ENCODE measurements at places on chromosomes 11 and 22.

GRCh38 chr22:48974443-48975315 is 853.0 kb downstream of the BRD1 start:
- no peak for DNase-seq

- no peak for DNase-seq
Observed at GRCh38 chr11:34134765-34135164, 29.3 kb downstream of the NAT10 start.

DNA sequence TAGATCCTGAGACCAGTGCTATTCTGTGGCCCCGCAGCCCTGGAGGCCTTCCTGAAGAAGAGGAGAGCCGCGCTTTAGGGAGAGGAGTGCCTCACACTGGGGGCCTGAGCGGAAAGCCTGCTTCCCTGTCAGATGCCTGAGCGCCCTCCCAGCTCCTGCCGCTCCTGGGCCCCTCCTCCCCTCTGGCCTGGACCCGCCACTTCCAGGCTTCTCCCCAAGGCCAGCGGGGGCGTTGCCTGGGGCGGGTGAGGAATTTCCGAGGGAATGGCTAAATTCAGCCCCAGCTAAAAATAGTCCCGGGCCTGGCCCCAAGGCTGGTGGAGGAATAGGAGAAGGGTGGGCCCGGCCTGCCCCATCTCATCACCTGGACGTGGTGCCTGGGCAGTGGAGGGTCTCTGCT is 15.4 kb downstream of the ARHGEF17 start:
- DNase-seq = no peak

GRCh38 chr11:11579012-11579988 is 42.5 kb downstream of the GALNT18 start:
- DNase-seq = no peak

GRCh38 chr11:122337704-122338103 is 221.7 kb upstream of the BLID start:
- no peak for DNase-seq

- no peak for DNase-seq
Observed at GRCh38 chr11:134845474-134846327, 433.7 kb upstream of the B3GAT1 start.

- no peak for DNase-seq
Observed at GRCh38 chr11:12090061-12090591, 20.3 kb upstream of the MICAL2 start.

GRCh38 chr11:132231656-132232347 is 861.4 kb downstream of the NTM start:
- no peak for DNase-seq

GRCh38 chr11:111379602-111380136 is 594 bp upstream of the POU2AF1 start:
- no peak for DNase-seq

DNA sequence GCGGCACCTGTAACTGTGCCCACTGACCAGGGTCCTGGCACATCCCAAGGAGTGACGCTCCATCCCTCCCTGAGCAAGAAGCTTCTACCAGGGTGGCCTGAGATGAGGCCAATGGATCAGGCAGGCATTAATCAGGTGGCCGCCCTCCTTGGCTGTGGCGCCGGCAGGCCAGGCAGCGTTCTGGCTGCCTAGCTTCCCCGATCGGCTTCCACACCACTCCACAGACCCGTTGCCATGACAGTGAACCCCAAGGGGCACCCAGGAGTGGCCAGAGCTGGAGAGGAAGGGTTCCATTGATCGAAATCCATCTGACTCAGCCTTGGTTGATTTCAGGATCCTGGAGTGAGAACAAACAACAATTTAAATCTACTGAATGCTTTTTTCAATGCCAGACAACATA is 20.5 kb downstream of the LRRC55 start:
- DNase-seq = no peak

DNA sequence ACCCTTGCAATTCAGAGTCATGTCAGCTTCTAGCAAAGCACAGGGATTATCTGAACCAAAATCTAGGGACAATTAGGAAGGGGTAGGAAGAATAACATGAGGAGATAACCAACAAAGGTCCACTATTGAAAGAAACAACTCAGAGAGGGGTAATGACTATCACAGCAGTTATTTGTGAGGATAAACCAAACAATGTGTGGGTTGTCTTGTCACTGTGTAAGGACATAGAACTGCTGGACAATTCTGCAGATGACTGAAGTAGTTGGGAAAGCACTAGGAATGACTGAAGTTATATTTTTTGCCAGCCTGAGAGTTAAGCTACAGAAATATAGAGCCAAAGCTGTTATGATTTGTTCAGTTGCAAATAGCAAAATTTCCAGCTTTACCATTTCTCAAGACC is 858.4 kb upstream of the CCDC90B start:
- no peak for DNase-seq

DNA sequence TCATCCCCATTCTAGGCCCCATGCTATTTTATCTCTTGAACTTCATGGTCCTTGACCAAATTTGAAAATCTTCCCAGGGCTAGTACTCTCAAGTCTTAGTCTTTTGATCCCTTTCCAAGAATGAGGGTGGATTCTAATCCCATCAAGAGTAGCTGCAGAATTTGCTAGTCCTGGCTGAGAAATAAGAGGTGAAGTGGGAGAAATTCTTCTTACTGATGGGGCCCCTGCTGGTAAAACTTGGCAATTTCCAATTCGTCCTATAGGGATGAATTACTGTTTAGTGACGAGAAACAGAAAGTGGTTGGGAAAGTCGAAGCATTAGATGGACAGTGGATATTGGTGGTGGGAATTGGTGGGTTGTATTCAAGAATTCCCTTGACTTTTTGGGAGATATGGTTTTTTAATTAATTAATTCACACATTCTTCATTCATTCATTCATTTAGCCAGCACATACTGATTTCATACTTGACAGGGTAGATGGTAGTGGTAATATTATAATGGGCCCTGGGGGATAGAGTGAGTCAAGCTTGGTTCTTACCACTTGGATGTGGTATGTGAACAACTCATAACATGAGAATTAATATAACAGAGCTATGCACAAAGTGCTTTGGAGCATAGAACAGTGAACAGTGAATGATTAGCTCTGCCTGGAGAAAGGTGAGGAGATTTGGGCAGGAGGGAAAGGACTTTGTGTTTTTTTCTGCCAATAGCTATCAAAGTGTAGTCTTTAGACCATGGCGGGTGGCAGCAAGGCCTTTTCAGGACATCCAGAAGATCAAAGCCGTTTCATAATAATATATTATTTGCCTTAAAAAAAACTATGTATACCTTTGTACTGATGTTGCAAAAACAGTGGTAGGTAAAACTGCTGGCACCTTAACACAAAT is 103.8 kb downstream of the STIM1 start:
- no peak for DNase-seq

GRCh38 chr11:109772892-109773291 is 320.3 kb upstream of the ZC3H12C start:
- DNase-seq = no peak

GRCh38 chr22:36191106-36191836 is 10.3 kb downstream of the APOL4 start:
- DNase-seq = no peak
